Stimulated activated CD4-positive, alpha-beta T cell treated with anti-CD3 and anti-CD28 coated beads, Interleukin-4, amount 100 ng/mL, for 1 hour (primary cell): ENCODE measurements at places on chromosomes 6 and 20.
A peak's percentile ranks its signal among the peaks of the same experiment; 100 is the strongest.

GRCh38 chr6:160190081-160190480 is 68.5 kb downstream of the SLC22A1 start:
- DNase-seq: no peak

DNA sequence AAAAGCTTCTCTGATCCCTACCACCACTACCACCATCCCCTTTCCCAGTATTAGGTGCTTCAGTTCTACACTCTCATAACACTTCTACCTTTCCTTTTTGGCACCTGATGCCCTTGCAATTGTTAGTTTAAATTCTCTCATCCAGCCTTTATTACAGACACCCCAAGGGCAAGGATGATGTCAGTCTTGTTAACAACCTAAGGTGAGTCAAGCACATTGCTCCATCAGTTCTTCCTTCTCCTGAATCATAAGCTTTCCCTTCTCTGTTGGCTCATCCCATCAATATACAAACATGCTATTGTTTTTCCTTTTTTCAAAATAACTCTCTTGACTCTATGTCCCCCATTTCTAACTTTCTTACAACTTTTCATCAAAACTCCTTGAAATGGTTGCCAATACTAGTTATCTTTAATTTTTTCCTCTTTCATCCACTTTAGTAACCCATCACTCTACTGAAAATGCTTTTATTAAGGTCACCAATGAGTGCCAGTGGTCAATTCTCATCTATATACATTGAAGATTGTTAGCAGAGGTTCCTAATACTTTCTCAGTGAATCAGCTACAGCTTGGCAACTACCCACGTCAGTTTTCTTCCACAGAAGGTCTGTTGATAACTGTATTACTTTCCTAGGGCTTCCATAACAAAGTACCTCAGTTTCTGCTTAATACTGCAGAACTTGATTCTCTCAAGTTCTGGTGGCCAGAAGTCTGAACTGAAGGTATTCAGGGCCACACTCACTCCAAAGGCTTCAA is 97.1 kb upstream of the FLRT3 start:
- DNase-seq: no peak

GRCh38 chr6:137013738-137014602 is 30.8 kb downstream of the IL20RA start:
- DNase-seq: no peak

- DNase-seq: no peak
Measured at GRCh38 chr6:131182991-131183425, 47.7 kb downstream of the AKAP7 start.

GRCh38 chr6:150214310-150214709 is 71.5 kb downstream of the PPP1R14C start:
- DNase-seq: no peak

- DNase-seq: no peak
Measured at GRCh38 chr6:153192943-153193885, 62.1 kb upstream of the RGS17 start.

- no peak for DNase-seq
Measured at GRCh38 chr6:113318575-113318917, 538.6 kb upstream of the MARCKS start.

GRCh38 chr6:12947151-12947871 is 230.7 kb downstream of the PHACTR1 start:
- DNase-seq: no peak

- no peak for DNase-seq
Measured at GRCh38 chr20:53923566-53924369, 146.6 kb downstream of the BCAS1 start.

- no peak for DNase-seq
Measured at GRCh38 chr6:20916086-20916485, 381.8 kb downstream of the CDKAL1 start.

GRCh38 chr20:20702330-20703245 is 9.9 kb downstream of the RALGAPA2 start:
- no peak for DNase-seq

DNA sequence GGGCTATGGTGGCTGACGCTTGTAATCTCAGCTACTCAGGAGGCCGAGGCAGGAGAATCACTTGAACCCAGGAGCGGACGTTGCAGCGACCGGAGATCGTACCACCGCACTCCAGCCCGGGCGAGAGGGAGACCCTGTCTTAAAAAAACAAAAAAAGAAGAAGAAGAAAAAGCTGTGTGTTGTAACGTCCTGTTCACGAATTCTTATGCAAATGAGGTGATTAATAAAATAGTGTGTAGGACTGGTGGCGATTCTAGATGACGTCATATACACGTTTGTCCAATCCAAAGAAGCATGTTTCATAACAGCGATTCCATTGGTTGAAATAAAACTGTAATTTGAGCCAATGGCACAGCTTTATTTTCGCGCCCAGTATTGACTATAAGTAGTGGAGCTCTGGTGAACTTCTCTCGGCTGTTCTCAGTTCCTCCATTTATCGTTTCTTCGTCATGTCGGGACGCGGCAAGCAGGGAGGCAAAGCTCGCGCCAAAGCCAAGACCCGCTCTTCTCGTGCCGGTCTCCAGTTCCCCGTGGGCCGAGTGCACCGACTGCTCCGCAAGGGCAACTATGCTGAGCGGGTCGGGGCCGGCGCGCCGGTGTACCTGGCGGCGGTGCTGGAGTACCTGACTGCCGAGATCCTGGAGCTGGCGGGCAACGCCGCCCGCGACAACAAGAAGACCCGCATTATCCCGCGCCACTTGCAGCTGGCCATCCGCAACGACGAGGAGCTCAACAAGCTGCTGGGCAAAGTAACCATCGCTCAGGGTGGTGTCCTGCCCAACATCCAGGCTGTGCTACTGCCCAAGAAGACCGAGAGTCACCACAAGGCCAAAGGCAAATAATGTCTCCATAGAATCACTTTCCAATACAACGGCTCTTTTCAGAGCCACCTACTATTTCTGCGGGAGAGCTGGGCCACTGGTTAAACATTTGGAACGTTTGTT is 47.0 kb downstream of the OR2B2 start:
- DNase-seq: peak; percentile 43

- DNase-seq: peak; percentile 37
Measured at GRCh38 chr6:25991785-25992412, 29.3 kb downstream of the TRIM38 start.

DNA sequence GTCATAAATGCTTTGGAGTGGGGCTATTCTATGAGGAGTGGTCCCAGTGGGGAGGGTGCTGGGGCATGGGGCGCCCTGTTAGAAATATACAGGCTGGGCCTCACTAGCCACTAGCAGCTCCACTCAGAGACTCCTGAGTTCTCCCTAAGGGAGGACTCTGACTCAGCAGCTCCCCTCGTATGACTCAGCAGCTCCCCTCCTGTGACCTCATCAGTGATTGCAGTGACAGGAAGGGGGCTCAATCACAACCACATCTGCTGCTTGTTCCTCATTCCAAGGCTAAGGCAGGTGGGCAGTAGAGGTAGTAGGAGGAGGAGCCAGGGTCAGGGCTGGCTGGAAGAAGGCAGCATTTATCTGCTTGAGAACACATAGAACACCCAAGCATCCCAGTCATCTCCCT is 73.7 kb downstream of the PRND start:
- DNase-seq: peak; percentile 32

DNA sequence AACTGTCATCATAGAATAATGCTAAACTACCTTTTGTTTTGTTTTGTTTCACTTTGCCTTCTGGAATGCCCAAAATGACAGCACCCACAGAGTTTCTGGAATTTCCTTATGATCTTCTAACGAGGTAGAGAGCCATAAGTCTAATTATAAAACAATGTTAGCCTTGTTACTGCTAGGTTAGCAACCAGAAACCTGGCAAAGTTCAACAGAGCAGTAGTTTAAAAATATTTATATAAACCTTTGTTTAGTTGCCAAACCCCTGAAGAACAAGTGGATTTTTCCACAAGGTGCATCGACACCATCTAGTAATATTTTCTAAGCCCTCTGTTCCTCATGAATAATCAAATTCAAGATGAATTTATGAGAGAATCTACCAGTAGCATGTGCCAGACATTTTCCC is 27.6 kb upstream of the IPCEF1 start:
- no peak for DNase-seq

GRCh38 chr6:42010185-42010891 is 40.0 kb upstream of the TAF8 start:
- no peak for DNase-seq

GRCh38 chr20:9422321-9423057 is 91.9 kb upstream of the LAMP5 start:
- no peak for DNase-seq

GRCh38 chr6:8131265-8131897 is 29.0 kb upstream of the EEF1E1 start:
- DNase-seq: peak; percentile 16

GRCh38 chr6:10690651-10691445 is 3.6 kb downstream of the C6orf52 start:
- DNase-seq: no peak

DNA sequence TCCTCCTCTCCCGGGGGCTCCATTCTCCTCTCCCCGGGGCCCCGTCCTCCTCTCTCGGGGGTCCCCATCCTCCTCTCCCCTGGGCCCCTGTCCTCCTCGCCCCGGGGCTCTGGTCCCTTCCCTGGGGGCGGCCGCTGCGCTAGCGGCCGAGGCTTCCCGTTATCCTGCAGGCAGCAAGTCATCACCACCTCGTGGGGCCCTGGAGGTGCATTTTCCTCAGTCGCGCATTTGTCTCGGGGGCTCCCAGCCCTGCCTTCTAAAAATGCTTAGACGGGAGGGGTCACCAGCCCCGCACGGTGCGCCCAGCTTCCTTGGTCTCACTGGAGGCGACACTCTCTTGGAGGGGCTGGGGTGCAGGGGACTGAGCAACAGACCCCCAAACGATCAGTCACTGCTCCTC is 216.5 kb downstream of the QKI start:
- no peak for DNase-seq

GRCh38 chr6:158609455-158610155 is 34.9 kb downstream of the DYNLT1 start:
- DNase-seq: no peak

- no peak for DNase-seq
Measured at GRCh38 chr20:36352843-36353553, 46.9 kb downstream of the DLGAP4 start.

DNA sequence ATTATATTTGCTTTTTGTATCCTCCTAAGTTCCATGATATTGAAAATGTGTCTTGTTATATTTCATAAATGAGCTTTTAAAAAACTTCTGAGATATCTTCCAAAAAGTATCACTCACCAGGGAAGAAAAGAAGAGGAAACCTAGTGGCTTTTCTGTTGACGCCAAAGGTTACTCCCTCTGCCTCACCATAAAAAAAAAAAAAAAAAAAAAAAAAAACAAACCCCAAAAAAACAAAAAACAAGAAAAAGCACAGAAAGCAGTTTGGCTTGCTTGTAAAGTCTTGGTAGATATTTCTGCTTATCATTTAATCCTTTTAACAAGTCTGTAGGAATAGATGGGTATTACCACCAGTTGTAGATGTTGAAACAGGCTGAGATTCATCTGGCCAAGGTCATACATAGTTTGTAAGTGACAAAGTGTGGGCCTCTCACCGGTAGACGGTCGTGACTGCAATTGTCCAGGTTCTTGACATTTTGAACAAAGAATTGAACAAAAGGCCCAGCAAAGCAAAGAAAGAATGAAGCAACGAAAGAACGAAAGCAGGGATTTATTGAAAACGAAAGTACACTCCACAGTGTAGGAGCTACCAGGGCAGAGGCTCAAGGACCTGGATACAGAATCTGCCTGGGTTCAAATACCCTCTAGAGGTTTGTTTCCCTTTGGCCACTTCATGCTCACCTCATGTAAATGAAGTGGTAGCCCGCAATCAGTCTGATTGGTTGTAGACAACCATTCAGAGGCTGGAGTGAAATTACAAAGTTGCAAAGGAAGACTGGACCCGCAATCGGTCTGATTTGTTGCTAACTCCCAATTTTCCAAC is 11.6 kb upstream of the ELOVL5 start:
- DNase-seq: no peak

GRCh38 chr6:52403627-52404026 is 16.5 kb upstream of the EFHC1 start:
- no peak for DNase-seq

- no peak for DNase-seq
Measured at GRCh38 chr20:12093057-12093796, 175.5 kb downstream of the BTBD3 start.

GRCh38 chr20:2798814-2799213 is 1.6 kb downstream of the CPXM1 start:
- DNase-seq: no peak

GRCh38 chr6:27250277-27251111 is 3.0 kb downstream of the PRSS16 start:
- no peak for DNase-seq

GRCh38 chr20:41379551-41379950 is 12.9 kb upstream of the EMILIN3 start:
- no peak for DNase-seq

GRCh38 chr20:60187683-60188082 is 229.5 kb downstream of the CDH26 start:
- DNase-seq: no peak

- DNase-seq: no peak
Measured at GRCh38 chr6:13559251-13559650, 15.2 kb upstream of the SIRT5 start.
